Breast epithelium (tissue), 4 donors: ENCODE measurements at places on chromosomes 4 and X. TPM values are rescaled to one million over a fixed set of nuclear protein-coding genes. Genes with fewer than 3 reads are reported as not detected.
A peak's percentile ranks its signal among the peaks of the same experiment; 100 is the strongest.

DNA sequence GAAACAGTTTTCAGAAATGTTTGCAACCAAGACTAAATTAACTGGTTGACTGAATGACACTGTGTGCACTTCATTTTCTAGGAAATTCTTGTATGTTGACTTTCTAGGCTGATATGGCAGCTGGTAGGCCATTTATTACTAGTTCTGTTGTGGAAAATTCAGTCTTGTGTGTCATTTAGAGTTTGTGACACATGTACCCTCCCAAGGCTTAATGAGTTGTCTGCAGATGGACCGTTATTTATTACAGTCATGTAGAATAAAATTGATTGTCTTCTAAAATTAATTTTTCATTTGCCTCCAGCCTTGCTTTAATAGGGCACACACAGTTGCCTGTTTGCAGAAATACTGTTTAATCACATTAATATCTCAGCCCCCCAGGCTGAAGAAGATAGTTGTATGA is 30.7 kb downstream of the DACH2 start:
- DNase-seq: no peak
- no peaks in the 10 kb centered on the region for H3K36me3 ChIP-seq
- H3K27ac ChIP-seq: no peak overlapping the region

DNA sequence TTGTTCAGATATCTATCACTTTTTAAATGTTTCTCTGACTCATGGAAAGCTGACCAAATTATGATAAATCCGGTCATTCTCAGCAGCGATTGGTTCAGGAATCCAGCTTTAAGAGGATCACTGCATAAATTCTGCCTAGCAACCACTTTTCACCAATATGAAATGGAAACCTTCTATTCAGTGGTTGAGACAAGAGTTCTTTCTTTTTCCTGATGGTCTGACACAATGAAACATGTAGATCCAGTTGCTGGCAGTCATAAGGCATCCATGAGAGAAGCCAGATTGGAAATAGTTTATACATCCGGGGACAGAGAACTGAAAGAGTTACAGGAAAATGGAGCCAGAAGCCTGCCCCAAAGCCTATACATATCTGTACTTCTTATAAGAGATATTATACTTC is 27.2 kb downstream of the MAB21L2 start:
- H3K27ac ChIP-seq: no peak overlapping the region
- no peak for DNase-seq
- no peaks in the 10 kb centered on the region for H3K36me3 ChIP-seq
- no peaks in the 10 kb centered on the region for H3K27me3 ChIP-seq

The RBMXL3 gene
- not detected for total RNA-seq

DNA sequence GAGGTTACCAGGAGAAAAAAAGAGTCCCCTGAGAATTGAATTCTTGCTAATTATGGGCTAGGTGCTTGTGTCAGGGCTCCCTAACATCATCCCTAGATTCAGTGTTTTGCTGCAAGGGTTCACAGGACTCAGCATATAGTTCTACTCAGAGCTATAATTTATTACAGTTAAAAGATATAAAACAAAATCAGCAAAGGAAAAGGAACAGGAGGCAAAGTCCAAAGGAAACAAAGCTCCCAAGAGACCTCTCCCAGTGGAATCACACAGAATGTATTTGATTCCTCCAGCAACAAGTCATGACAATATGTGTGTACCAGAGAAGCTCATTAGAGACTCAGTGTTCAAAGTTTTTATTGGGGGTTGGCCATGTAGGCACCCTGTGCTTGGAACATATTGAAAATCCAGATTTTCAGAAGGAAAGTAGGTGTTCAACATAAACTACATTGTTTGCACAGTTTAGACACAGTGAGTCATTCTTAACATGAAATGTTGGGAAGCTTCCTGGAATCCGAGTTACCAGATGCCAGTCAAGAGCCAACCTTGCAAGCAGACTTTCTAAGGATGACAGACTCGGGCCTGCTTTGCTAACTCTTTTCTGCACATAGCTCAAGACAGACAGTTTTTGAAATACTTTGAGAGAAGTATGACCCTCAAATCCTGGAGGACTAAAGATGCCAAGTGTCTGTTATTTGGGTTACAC is 311.3 kb upstream of the EMCN start:
- no peak overlapping the region for H3K4me3 ChIP-seq
- DNase-seq: no peak
- H3K36me3 ChIP-seq: no peaks in the 10 kb centered on the region
- H3K4me1 ChIP-seq: no peaks in the 10 kb centered on the region
- H3K27me3 ChIP-seq: no peaks in the 10 kb centered on the region

DNA sequence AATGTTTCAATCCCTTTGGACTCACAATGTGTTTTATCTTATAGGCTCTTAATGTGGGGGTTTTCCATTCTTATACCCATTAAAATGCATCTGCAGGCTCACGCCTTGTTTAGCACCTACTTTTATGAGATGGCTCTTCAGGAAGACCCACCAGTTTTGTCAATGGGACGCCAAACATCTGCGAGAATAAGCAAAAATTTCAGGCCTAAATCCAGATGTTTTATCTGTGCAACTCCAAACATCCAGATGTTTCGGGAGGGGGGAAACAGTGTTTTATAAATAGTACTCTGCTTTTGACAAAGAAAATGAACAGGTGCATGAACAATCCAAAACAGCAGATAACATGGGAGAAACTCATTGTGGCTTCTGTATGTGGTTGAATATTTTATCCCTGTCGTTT is 342.8 kb downstream of the DHX15 start:
- H3K27ac ChIP-seq: no peak overlapping the region
- H3K36me3 ChIP-seq: no peaks in the 10 kb centered on the region
- H3K4me3 ChIP-seq: no peak overlapping the region
- no peak for DNase-seq

DNA sequence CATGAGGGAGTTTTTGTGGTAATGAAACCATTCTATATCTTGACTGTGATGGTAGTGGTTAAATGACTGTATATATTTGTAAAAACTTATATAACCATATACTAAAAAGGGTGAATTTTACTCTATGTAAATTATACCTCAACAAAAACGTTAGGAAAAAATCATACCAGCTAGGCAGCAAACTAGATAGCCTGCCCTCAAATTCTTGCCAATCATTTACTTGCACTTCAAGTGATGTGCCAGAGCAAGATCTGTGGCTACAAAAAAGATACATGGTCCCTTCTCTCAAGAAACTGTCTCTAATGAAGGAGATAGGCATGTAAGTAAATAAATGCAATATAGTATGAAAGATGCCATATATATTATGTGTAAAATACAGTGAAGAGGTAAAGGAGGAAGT is 10.0 kb upstream of the RNF128 start:
- no peaks in the 10 kb centered on the region for H3K27me3 ChIP-seq
- no peaks in the 10 kb centered on the region for H3K4me1 ChIP-seq
- no peak overlapping the region for H3K27ac ChIP-seq
- no peak for DNase-seq

The USP51 gene
- total RNA-seq: 1.9 TPM

GRCh38 chrX:121036951-121037350 is 10.5 kb upstream of the GLUD2 start:
- peaks cover 11% of the 10 kb centered on the region for H3K27me3 ChIP-seq
- no peak for DNase-seq
- H3K4me1 ChIP-seq: no peaks in the 10 kb centered on the region
- H3K4me3 ChIP-seq: no peak overlapping the region
- H3K27ac ChIP-seq: no peak overlapping the region

DNA sequence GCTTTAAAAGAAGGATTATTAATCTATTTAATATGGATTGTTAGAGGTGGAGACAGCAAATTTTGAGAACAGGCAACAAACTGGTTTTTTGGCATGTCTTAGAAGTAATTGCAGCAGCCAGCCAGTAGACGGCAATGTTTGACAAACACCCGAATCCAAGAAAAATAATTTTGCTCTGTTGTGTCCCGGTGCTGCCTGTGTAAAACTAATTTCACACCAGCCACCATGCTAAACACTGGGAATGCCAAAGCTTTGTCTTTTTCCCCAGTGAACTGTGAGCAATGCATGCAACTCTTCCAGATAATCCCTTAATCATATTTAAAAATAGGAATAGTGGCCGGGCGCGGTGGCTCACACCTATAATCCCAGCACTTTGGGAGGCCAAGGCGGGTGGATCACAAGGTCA is 25.9 kb downstream of the SMIM31 start:
- no peaks in the 10 kb centered on the region for H3K27me3 ChIP-seq
- H3K27ac ChIP-seq: no peak overlapping the region
- H3K36me3 ChIP-seq: no peaks in the 10 kb centered on the region
- H3K4me3 ChIP-seq: no peak overlapping the region
- DNase-seq: no peak
- H3K4me1 ChIP-seq: no peaks in the 10 kb centered on the region

GRCh38 chr4:177901786-177902185 is 459.5 kb upstream of the AGA start:
- no peak overlapping the region for H3K27ac ChIP-seq
- H3K27me3 ChIP-seq: no peaks in the 10 kb centered on the region
- no peak for DNase-seq
- no peaks in the 10 kb centered on the region for H3K4me1 ChIP-seq
- H3K36me3 ChIP-seq: peaks cover 3% of the 10 kb centered on the region
- no peak overlapping the region for H3K4me3 ChIP-seq

DNA sequence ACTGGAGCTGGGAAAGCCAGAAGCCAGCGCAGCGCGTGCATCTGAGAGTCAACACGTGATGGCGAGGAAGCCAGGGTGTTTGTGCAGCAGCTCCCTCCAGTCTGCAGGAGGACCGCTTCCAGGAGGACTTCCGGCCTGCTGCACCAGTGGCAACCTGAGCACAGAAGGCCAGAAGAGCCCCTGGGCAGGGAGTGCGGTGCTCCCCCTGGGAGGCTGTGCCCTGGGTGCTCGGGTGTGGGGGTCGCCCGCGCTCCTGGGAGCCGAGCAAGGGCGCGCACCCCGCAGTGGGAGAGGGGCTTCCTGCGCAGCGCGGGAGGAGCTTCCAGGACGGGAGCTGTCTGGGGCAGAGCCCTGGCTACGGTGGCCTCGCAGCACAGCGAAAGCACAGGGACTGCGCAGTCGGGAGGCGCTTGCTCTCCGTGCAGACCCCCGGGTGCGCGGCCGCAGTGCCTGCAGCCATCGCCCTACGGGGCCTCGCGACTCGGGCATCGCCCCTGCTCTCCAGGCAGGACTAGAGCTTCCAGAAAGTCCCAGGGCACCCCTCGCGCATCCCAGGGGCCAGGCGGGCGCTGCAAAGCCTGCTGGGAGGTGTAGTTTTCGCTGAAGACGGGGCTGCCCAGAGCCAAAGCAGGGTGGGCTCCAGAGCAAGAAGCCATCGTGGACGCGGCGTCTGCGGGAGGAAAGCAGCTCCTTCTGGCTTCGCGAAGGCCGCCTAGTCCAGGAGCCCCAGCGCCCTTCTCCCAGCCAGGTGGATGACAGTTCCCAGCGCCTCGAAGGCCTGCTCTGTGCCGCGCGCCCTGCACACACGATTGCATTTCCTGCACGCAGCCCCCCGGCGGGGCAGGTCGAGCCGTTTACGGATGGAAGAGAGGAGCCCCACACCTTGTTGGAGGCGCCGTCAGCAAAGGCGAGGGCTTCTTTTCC is 24.1 kb upstream of the WFS1 start:
- peaks cover 60% of the 10 kb centered on the region for H3K27me3 ChIP-seq
- no peaks in the 10 kb centered on the region for H3K36me3 ChIP-seq
- no peaks in the 10 kb centered on the region for H3K4me1 ChIP-seq
- H3K4me3 ChIP-seq: peak overlapping the region; percentile 38

The S100G gene
- not detected for total RNA-seq

DNA sequence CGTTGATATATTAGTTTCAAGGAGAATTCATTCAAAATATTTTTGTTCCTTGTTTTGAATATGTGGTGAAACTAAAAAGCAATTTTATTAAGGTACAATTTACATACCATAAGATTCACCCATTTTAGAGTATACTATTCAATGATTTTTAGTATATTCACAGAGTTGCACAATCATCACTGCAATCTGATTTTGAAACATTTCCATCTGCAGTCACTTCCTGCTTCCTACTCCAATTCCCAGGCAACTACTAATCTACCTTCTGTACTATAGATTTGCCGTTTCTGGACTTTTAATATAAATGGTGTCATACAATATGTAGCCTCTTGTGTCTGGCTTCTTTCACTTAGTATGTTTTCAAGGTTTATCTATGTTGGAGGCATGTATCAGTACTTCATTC is 71.3 kb downstream of the SLC9A7 start:
- H3K36me3 ChIP-seq: no peaks in the 10 kb centered on the region
- no peak overlapping the region for H3K4me3 ChIP-seq
- no peaks in the 10 kb centered on the region for H3K27me3 ChIP-seq
- H3K27ac ChIP-seq: no peak overlapping the region
- no peak for DNase-seq
- no peaks in the 10 kb centered on the region for H3K4me1 ChIP-seq

The TMPRSS11E gene
- not detected for total RNA-seq

DNA sequence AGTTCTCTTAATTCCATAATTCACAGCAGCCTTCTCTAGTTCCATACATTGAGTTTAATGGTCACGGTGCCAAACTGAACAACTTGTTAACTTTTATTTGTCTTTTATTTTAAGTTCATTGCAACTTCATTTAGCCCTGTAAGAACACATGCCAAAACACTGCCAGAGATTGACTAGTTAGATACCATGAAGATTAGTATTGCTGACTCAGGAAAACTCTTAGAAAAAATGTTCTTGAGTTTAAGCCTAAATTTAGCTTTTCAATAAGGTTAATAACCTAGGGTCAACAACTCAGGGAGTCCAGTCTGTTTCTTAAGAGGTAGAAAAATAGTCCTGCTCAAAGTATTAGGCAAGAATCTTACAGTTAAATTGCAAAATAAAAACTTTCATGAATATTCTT is 25.7 kb downstream of the SPANXN2 start:
- no peak overlapping the region for H3K4me3 ChIP-seq
- no peaks in the 10 kb centered on the region for H3K36me3 ChIP-seq
